Suppressor macrophage treated with lipopolysaccharide for 4 hours (primary cell): ENCODE measurements at places on chromosomes 5 and 9.

DNA sequence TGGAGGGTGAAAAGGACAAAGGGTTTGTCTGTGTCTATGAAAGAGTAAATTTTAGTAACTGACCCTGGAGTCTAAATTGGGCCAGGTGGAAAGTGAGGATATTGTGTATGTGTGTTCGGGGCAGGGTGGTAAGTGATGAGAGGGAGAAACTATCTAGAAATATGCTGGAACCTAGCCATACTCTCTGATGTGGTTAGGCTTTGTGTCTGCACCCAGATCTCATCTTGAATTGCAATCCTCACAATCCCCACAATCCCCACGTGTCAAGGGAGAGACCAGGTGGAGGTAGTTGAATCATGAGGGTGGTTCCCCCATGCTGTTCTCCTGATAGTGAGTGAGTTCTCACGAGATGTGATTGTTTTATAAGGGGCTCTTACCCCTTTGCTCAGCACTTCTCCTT lies 60.6 kb downstream of the COMMD10 start:
- no peak for DNase-seq

DNA sequence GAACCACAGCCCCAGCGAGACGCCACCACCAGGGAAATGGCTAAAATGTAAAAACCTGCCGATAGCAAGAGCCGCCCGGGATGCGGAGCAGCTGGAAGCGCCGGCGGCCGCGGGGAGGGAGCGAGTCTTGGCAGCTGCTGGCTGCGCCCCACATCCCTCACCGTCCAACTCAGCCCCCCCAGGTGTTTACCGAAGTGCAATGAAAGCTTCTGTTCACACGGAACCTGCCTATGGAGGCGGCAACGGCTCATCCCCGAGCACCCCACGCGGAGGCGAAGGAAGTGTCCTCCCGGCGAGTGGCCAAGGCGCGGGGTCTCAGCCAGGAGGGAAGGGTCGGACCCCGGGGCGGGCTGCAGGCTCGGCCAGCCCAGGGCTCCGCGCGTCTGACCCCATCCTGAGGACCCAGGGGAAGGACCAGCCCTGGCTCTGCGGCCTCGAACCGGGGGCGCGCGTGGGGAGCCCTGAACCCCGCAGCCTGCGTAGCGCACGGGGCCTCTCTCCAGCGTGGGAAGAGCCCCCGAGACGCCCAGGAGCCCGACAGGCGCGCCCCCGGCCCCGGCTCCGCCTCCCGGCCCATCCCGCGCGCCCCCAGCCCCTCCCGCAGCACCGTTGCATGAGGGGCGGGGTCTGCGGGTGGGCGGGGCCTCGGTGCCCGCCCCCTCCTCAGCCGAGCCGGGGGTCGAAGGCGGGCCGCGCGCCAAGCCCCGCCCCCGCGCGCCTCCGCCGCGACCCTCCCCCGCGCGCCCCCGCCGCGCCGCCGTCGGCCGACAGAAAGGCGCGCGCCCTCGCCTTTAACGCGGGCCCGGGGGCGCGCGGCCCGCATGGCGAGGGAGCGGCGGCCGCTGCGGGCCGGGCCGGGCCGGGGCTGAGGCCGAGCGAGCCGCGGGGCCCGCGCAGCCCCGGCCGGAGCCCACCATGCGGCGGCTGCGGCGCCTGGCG lies at the start of gene DIPK1B:
Gene DIPK1B, plus strand, starts transcription at position 822 of the 939 bp plus-strand sequence. Its CDS starts 94 bp downstream, at position 916.
- DNase-seq, result no peak

- peak; percentile 74 for DNase-seq
Measured at GRCh38 chr5:176899296-176899891, at the start of gene HK3. TSS of gene HK3 (minus strand) at chr5:176899346. CDS start at chr5:176896159, 3,187 bp downstream.

DNA sequence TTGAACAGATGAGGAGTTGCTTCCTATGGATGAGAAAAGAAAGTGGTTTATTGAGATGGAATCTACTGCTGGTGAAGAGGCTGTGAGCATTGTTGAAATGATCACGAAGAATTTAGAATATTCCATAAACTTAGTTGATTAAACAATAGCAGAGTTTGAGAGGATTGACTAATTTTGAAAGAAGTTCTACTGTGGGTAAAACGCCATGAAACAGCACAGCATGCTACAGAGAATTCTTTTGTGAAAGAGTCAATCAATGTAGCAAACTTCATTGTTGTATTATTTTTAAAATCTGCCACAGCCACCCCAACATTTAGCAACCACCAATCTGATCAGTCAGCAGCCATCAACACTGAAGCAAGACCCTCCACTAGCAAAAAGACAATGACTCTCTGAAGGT lies 309.1 kb downstream of the SPOCK1 start:
- no peak for DNase-seq

DNA sequence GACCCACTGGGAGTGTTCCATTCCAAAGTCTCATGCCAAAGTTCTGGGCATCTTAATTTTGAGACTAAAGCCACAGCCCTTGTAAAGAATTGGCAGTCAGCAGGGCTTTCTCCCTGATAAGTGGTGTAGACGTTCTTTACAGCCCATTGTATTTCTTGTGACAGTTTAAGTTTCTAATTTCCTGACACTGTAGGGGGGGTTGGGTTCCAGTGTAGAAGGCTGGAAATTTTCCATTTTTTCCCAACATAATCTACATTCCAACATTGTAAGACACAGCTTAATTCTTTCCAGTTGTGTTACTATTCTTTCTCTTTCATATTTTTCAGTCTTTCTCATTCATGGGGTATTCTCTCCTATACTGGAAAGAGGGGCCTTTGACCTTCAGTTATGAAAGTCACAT lies 121.1 kb downstream of the FBXL7 start:
- DNase-seq, result no peak

DNA sequence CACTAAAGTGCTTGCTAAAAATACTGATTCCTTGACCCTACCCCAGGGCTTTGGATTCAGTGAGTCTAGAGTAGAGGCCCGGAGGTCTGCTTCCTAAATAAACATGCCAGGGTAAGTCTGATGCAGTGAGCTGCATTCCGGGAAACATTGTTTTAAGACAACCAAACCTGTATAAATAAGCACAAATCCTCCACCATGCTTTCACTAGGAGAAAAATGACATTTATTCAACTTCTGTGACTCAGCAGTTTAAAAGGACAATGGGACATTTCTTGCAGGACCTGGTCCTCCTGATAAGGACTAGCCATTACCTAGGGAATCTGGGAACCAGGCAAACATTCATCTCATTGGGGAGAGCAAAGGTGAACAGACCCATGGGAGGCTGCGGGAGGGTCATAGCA lies 335.3 kb downstream of the MLLT3 start:
- DNase-seq, result no peak

DNA sequence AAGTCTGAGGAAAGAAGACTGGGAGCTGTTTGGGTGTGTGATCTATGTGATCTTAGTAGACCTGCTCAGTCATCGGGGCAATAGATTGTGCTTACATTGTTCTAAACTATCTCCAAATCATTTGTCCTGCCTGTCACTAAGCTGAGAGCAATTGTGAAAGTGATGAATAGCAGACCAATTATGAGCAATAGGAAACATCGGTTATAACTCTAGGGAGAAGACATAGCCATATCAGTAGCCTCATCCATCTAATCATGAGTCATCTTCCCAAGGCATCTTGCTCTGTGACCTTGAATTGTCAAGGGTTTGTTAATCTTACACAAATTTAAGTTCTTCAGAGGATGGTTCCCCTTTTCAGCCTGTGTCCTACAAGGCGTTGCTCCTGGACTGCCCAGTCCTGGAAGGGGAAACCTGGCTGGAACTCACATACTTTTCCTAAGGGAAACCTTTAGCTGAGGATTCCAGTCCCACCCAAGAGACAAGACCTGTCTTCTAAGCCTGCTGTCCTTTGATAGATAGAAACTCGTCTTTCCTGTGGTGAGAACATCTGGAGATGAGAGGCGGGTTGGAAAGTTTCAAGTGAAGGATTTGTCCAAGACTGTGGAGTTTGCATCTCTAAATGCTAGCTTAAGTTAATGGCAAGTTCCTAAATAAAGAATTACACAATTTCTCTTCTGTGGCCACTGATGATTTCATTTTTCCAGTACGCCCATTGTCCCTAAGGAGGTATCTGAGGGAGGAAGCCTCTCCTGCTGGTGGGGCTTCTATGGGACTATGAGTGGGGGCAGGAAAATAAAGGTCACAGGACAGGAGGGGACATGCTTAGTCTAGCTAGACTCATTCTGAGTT lies 53.9 kb upstream of the TRIM32 start:
- DNase-seq, result no peak

DNA sequence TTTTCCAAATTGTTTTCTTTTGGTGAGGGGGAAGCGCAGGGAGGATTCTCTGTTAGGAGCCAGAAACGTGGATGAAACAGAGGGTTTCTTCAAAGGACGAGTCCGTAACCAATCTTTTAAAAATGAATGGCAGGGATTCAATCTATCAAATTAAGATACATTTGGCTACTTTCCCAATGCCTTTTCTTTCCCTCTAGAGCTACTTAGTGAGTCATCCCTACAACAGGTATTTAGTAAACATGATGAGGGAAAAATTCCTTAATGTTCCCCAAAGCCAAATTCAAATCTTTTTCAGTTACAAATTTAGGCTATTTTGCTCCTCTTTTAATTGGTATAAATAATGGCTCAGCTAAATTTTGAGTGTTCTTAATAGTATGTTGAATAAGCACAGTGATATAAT lies 366.4 kb upstream of the RIOK2 start:
- no peak for DNase-seq

GRCh38 chr5:146475190-146475780 lies 28.2 kb downstream of the TCERG1 start:
- DNase-seq, result no peak

DNA sequence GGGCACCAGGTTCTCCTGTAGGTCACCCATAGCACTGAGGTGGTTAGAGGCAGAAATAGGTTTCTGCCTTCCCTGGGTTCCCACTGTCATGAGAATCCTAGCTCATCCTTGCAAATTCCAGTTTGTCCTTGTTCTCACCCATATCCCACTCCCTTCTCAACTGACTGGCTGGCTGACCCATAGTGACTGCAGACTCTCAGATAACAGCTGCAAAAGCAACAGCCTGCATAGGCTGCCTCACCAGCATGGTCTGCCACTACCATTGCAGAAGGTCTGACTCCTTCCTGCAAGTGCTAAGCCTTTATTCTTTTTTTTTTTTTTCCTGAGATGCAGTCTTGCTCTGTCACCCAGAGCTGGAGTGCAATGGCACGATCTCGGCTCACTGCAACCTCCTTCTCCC lies 194.0 kb downstream of the SEMA6A start:
- no peak for DNase-seq
